ENCODE measurements at places on chromosomes 11 and 22.

DNA sequence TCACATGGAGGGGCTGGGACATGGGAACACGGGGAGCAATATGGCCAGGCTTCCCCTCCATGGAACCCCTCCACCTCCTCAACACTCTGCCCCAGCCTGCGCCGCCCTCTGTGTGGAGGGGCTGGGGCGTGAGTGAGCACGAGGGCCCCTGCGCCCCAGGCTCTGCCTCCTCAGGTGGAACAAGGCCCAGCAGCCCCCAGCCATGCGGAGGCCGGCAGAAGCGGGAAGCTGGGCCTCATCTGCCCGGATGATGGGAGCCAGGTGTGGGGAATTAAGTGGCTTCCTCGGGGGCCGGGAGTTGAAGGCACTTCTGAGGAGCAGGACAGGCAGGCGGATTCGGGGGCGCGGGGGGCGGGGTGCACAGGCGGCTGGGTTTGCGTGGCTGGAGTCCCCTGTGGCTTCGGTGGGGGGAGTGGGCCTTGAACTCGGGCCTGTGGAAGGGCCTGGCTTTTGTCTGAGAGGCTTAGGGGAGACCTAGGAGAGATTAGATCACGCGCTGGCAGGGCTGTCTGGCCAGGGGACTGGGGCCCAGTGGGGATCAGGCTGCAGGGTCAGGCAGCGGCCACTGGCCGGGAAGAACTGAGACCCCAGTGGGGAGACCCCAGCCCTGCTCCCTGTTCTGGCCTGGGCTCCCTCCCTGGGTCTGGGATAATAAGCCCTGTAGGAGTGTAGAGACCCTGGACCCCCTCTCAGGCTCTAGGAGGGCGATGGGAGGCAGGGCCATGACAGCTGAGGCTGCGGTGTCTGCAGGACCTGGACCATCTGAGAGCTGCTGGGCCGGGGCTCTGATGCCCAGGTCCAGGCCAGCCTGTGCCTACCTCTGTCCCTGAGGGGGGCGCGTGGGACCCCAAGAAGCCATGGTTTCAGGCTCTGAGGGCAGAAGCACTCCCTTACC lies 13.3 kb downstream of the PRR33 start:
- DNase-seq, result peak; percentile 11
- H3K36me3 ChIP-seq, result no peaks in the 10 kb centered on the region
- no peak overlapping the region for H3K27ac ChIP-seq

DNA sequence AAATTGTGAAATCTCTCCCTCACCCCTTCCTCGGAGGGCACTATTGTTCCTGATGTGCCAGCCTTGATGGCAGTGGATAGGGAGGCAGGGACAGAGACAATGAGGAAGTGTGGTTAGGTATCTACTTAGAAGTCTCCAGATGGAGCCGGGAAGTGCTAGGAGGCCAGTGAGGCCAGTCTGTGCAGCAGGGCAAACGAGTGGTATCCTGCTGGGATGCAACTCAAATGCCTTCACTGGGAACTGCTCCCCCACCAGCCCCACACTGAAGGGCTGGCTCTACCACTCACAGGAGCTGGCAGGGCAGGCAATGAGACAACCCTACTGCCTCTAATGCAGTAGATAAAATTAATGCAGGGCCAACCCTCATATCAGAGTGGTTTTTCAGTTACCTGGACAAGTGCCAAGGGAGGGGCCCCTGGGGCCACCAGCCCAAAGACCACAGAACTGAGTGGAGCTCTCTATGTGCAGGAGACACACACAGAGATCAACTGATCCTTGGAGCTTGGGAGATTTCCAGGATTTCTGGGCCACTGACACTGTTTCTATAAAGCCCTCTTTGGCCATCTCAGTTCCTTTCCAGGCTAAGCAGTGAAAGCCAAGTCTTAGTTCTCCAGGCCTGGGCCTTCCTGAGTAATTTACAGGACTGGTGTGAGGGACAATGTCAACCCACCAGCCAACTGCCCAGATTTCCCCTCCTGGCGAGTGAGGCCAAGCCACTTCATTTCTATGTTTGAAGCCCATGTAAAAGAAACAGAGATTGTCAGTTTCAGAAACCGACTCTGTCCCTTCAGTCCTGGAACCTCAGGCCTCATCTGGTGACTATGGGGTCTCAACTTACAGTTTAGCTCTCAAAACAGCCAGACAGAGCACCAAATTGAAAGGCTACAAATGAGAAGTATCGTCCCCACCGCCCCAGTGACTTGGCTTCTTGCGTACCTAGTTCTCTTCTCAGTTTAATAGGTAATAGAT lies 4.1 kb downstream of the MIF start:
- H3K36me3 ChIP-seq, result peaks cover 2% of the 10 kb centered on the region
- H3K4me3 ChIP-seq, result no peak overlapping the region
- no peaks in the 10 kb centered on the region for H3K27me3 ChIP-seq
- no peak for DNase-seq
- H3K4me1 ChIP-seq, result peaks cover 34% of the 10 kb centered on the region

DNA sequence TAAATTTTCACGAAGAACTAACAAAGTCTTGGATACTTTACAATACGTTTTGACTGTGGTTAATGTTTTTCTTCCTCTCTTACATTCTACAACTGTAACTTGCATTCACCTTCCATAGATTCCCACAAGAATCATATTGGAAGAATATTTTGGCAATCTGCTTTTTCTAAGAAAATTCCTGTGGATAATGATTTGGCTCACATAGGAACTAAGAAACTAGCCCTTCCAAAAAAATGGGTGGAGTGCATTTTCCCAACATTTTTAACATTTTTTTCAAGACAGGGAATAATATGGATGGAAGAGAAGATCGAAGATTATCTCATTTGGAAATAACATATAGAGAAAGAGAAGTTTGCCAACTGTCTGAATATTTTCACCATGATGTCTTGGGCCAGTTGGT lies 256.9 kb upstream of the POU2AF2 start:
- H3K27me3 ChIP-seq, result no peaks in the 10 kb centered on the region
- DNase-seq, result no peak
- no peaks in the 10 kb centered on the region for H3K4me1 ChIP-seq
- no peak overlapping the region for H3K27ac ChIP-seq

- H3K27ac ChIP-seq, result no peak overlapping the region
- no peak for DNase-seq
- H3K4me1 ChIP-seq, result no peaks in the 10 kb centered on the region
- H3K27me3 ChIP-seq, result no peaks in the 10 kb centered on the region
- H3K36me3 ChIP-seq, result no peaks in the 10 kb centered on the region
- H3K4me3 ChIP-seq, result no peak overlapping the region
These were observed 208.5 kb upstream of the GRIA4 start for GRCh38 chr11:105401269-105401809.

DNA sequence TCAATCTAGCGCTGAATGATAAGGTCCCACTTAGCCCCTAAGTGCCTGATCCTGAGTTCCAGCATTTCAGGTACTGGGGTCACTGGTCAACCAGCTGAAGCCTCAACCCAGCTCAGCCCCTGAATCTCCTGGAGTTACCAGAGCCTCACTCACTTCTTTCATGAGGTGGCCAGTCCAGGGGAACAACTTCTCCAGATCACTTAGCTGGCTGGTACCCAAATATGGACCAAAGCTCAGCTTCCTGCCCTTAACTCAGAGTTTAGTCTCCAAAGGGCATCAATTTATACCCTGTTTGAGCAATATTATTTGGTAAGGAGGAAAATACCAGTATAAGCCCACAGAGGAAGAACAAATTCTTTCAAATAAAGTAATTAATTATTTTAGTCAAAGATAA lies 105.6 kb downstream of the SLC1A2 start:
- no peaks in the 10 kb centered on the region for H3K27me3 ChIP-seq
- no peak overlapping the region for H3K27ac ChIP-seq
- H3K36me3 ChIP-seq, result no peaks in the 10 kb centered on the region
- peaks cover 20% of the 10 kb centered on the region for H3K4me1 ChIP-seq

GRCh38 chr22:38879108-38879729 lies 7.2 kb upstream of the CBX6 start:
- no peak overlapping the region for H3K27ac ChIP-seq
- no peak overlapping the region for H3K4me3 ChIP-seq
- no peaks in the 10 kb centered on the region for H3K36me3 ChIP-seq
- no peaks in the 10 kb centered on the region for H3K27me3 ChIP-seq
- DNase-seq, result no peak
- H3K4me1 ChIP-seq, result peaks cover 25% of the 10 kb centered on the region

DNA sequence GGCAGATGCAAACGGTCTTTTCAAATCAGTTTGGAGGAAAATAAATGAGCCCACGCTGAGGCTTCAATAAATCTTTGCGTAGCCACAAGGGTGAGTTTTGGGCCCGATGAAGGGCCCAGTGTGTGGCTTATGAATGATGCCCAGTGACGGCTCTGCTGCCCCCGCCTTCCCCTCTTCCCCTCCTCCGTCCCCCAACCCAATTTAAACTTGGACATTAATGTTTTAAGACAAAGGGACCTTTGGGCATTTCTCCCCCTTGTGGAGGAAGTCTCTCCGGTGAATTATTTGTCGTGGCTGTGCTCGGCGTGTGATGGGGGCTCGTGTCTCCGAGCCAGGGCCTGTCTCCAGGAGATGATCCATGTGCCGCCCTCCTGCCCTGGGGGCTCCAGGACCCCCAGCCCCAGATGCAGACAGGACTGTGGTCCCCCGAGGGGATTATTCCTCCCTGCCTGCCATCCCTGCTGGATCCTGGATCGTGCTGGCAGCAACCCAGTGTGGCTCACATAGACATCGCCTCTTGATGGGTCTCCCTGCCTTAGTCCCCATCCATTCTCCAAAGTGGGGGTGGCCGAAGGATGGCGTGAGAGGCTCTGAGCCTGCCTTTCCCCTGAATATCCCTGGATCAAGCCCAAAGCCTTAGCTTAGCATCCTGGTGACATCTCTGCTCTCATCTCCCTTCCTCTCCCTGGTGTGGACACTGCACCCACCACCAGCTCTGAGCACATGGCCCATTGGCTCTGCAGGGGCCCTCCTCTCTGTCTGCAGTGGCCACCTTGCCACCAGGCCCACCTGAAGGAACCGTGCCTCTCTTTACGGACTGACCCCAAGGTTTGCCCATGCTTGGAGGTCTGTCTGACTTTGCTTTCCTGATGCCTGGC lies 56.4 kb downstream of the SMIM38 start:
- H3K27me3 ChIP-seq, result no peaks in the 10 kb centered on the region
- no peaks in the 10 kb centered on the region for H3K4me1 ChIP-seq
- no peak overlapping the region for H3K4me3 ChIP-seq
- no peaks in the 10 kb centered on the region for H3K36me3 ChIP-seq
- peak; percentile 6 for DNase-seq
- no peak overlapping the region for H3K27ac ChIP-seq

- H3K27ac ChIP-seq, result no peak overlapping the region
- H3K27me3 ChIP-seq, result no peaks in the 10 kb centered on the region
- H3K36me3 ChIP-seq, result no peaks in the 10 kb centered on the region
- H3K4me1 ChIP-seq, result no peaks in the 10 kb centered on the region
- no peak overlapping the region for H3K4me3 ChIP-seq
These were observed 7.4 kb downstream of the PYGM start for GRCh38 chr11:64752175-64752970.
